ENCODE measurements at places on chromosomes 1 and 21.

DNA sequence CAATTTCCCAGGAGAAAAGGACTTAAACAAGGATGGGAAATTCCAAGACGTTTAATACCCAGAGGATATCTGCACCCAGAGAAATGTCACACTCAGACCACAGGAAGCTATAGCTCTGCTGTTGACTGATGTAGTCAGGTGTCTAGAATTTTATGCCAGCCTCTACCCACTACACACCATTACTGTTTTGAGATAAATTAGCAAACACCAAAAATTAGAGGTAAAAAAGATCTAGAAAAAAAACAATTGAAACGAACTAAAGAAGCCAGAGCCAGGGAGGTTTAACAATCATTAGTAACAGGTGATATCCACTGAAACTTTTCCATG lies 519.9 kb downstream of the SMYD3 start:
- no peak for DNase-seq

DNA sequence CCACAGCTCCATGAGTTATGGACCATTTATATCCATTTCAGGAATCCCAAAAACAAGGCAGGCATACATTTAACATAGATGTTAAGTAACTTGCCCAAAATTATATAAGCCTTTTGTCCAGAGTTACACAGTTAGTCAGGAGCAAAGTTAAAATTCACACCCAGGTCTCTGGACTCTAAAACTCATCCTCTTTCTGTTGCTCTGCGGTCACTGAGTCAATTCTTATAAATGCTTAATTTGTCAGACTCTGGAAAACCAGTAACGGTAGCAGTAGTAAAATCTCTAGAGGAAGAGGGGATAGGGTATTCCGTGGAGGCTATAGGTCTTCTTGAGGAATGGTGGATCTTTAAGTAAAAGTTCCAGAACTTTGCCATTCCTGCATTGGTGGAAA lies 223.6 kb upstream of the JUN start:
- DNase-seq = no peak

- DNase-seq = no peak
These were observed 95.3 kb downstream of the PDE9A start for GRCh38 chr21:42748620-42749176.

- no peak for DNase-seq
These were observed 15.9 kb upstream of the FBXO28 start for GRCh38 chr1:224098007-224098406.
